ENCODE measurements at places on chromosomes 3 and 15.

- no peak for DNase-seq
Measured at GRCh38 chr15:48565560-48566482, 79.7 kb downstream of the FBN1 start.

- no peak for DNase-seq
Measured at GRCh38 chr3:127777921-127778656, 44.2 kb downstream of the MGLL start.

DNA sequence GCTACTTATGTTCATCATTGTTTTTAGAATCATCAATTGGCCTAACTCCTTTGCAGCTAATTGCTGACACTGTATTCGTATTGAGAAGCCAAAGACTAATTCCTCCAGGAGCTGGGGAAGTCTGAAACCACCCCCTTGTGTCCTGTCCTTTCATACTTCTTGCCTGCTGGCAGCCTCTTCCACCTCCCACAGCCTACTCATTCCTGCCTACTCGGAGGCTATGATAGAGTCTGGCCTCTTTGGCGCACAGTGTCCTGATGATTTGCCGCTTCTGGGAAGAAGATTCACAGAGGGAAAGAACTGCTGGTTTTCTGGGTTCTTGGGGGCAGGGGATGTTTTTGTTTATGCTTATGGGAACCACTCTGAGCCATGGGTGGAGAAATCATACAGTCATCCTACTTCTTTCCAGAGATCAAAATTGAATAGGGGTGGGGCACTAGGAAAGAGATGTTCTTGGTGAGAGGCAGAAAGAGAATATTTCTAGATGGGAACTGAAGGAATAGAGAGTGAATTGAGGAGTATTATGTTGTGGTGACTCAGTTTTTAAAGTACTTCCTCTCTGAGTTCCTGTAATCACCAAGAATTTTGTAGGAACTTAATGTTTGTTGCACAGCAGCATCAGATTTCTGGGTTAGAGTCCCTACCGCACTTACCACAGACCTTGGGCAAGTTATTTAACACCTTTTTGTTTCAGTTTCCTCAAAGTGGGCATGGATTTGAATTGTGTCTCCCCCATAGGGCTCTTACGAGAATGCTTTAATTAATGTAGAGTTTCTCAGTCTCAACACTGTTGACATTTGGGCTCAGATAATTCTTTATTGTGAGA lies 22.1 kb upstream of the SCAANT1 start:
- no peak for DNase-seq

GRCh38 chr15:37133602-37134001 lies 33.3 kb upstream of the MEIS2 start:
- no peak for DNase-seq

DNA sequence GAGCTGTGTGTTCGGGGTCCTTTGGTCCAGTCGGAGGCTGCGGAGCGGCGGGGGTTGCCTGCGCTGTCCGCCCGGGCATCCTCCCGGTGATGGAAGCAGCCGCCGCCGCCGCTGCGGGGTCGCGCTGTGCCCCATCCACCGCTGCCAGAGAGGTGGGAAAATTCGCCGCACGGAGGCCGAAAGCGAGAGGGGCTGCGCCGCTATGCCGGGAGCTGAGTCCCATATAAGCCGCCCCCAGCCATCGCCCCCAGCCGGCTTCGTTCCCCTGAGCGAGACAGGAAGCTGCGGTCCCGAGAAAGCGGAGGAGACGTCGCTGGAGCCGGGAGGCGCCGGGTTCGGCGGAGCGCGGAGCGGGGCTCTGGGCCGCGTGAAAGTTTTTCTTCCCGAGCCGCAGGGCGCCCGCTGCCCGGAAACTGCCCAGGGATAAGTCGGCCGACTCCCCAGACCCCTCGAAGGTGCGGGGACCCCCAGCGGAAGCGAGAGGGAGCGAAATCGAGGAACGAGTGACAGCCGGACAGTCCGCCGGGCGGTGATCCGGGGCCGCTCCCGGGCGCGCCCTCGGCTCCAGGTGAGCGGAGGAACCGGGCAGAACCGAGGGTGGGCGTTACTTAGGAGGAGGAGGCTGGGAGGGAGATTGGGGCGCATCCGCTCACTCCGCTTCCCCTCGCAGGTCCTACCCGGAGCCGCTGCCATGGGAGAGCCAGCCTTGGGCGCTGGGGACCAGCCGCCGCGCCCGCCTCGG lies 574 bp downstream of the CHST2 start:
- DNase-seq: no peak

DNA sequence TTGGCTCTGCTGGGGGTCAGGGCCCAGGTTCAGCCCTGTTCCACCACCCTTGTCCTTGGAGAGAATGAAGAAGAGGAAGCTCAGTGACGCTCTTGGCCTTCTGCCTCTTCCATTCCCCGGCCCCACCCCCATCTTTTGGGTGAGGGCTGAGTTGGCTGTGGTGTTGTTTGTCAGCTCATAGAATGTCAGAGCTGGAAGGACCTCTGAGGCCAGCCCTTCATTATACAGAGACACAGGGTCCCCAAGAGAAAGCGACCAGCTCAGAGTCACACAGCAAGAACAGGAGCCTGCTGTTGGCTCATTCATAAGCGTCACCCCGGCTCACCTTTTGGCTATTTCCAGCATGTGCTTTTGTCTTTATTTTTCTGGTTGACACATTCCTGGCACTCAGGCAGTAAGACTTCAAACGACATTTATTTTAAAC lies 68.2 kb downstream of the AAGAB start:
- no peak for DNase-seq

DNA sequence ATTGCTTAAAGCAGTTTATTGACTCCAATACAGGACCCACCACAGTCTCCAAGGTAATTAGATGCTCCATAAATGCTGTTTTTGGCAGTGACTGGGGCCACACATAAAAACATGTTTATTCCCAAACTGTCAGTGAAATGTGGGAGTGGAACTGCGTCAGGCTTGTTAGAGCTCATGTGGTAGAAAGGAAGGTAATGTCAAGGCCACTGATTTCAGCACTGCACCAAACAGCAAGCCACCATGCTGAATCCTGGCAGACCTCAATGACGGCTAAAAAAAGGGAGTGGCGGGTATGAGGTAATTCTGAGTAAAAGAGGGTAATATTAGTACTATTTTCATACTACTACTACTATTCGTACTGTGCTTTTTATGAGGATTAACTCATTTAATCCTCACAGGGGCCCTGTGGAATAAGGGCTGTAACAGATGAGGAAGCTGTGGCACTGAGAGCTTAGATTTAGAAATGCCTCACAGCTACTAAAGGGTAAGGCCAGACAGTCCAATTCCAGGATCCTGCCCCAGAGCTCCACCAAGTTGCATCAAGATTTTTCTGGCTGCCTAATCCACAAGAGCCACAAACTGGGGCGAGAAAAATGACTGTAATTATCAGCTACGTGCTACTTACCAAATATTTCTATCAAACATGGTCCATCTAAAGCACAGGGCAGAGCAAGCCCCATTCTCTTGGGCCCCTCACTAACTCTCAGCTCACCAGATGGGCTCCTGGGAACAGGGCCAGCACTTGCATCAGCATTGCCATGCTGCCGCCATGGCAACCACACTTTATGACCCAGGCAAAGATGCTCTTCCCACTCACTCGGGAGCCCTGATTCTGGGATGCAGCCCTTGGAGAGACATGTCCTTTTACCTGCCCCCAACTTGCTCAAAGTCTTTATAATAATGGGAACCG lies 83.6 kb upstream of the SPATA12 start:
- no peak for DNase-seq

- DNase-seq: no peak
Measured at GRCh38 chr15:95440712-95441111, 889.8 kb upstream of the NR2F2 start.

DNA sequence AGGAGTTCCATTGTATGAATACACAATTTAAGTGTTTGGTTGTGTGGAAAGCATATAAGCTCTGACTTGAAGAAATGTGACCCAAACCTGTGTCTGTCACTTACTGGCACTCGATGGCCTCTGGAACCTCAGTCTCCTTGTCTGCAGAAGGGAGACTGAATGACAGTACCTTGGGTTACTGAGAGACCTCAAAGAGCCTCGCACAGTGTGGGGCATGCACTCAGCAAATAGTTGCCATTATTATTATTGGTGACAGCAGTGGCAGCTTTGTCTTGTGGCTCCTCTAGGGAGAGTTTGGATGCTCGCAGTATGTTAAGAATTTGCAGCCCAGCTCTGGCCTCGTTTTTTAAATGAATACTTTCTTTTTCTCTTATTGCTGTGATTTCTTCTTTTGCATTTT lies 43.4 kb downstream of the EEFSEC start:
- DNase-seq: no peak

- no peak for DNase-seq
Measured at GRCh38 chr3:173993299-173993698, 595.8 kb downstream of the NLGN1 start.

GRCh38 chr3:168442502-168442901 lies 346.8 kb upstream of the GOLIM4 start:
- no peak for DNase-seq

- no peak for DNase-seq
Measured at GRCh38 chr15:69154684-69155083, 5.8 kb upstream of the GLCE start.

- no peak for DNase-seq
Measured at GRCh38 chr3:110608566-110608965, 463.1 kb upstream of the NECTIN3 start.
